ENCODE measurements at places on chromosomes 4 and X. TPM values are rescaled to one million over a fixed set of nuclear protein-coding genes. Genes with fewer than 3 reads are reported as not detected.

OTUD6A gene
- total RNA-seq: not detected

XAGE5 gene
- total RNA-seq: not detected

EMCN gene
- 68.9 TPM for total RNA-seq

MMGT1 gene
- 16.7 TPM for total RNA-seq

GLRA3 gene
- under 0.01 TPM for total RNA-seq

RAB41 gene
- not detected for total RNA-seq

MUC7 gene
- total RNA-seq: not detected

HS6ST2 gene
- total RNA-seq: 29.4 TPM

CXCL8 gene
- 6.0 TPM for total RNA-seq

MAGEA3 gene
- total RNA-seq: not detected

PLK4 gene
- 16.9 TPM for total RNA-seq

ACE2 gene
- total RNA-seq: 16.9 TPM

COL25A1 gene
- total RNA-seq: 27.4 TPM

PAGE4 gene
- not detected for total RNA-seq

PPBP gene
- total RNA-seq: 26.9 TPM

MAGED4 gene
- total RNA-seq: 60.8 TPM

SERPINA7 gene
- not detected for total RNA-seq

BEX4 gene
- total RNA-seq: 45.0 TPM

HTN1 gene
- total RNA-seq: not detected

PLCXD1 gene
- total RNA-seq: 22.1 TPM

LINC00632 gene
- total RNA-seq: 33.0 TPM

ZNF41 gene
- total RNA-seq: 7.6 TPM

SSR4 gene
- total RNA-seq: 91.8 TPM

DDX53 gene
- total RNA-seq: not detected

RBMX2 gene
- total RNA-seq: 15.6 TPM

SASH3 gene
- total RNA-seq: 6.7 TPM

TEX13D gene
- total RNA-seq: not detected

CLDN2 gene
- 16.3 TPM for total RNA-seq

GPR143 gene
- total RNA-seq: 7.8 TPM

SLC6A14 gene
- total RNA-seq: not detected

ATP1B4 gene
- total RNA-seq: 31.2 TPM

DCAF12L2 gene
- total RNA-seq: 4.0 TPM

ODAPH gene
- 0.18 TPM for total RNA-seq

RAB9B gene
- 5.6 TPM for total RNA-seq

LNX1 gene
- total RNA-seq: 19.3 TPM

RENBP gene
- 13.3 TPM for total RNA-seq

RNF150 gene
- total RNA-seq: 47.2 TPM

ERCC6L gene
- 1.2 TPM for total RNA-seq

CT45A3 gene
- 0.18 TPM for total RNA-seq

PPP2R2C gene
- total RNA-seq: 1.1 TPM

FAM47A gene
- total RNA-seq: not detected

NPFFR2 gene
- total RNA-seq: 0.76 TPM

SCOC gene
- total RNA-seq: 47.9 TPM

SLC6A8 gene
- 40.9 TPM for total RNA-seq

CFI gene
- total RNA-seq: 97.7 TPM

GAGE12E gene
- not detected for total RNA-seq

SFRP2 gene
- total RNA-seq: 12.3 TPM
